Stimulated activated CD8-positive, alpha-beta memory T cell treated with anti-CD3 and anti-CD28 coated beads, Interleukin-4, amount 100 ng/mL, for 1 hour (primary cell): ENCODE measurements at places on chromosomes 3 and 15.

DNA sequence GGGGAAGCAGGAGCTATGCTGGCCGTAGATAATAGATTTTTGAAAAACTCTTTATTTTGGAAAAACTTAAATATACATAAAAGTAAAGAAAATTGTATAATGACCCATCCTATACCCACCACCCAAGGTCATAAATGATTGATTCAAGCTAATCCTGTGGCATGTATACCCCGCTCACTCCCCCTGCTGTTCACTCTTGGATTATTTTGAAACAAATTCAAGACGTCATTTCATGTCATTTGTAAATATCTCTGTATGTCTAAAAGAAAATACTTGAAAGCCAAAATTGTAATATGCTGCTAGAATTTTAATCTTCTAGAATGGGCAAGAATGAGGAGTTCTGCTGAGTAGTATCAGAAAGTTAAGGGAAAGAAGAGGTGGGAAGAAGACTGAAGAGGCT lies 241.7 kb downstream of the FEZF2 start:
- no peak for DNase-seq

GRCh38 chr3:173945806-173946205 lies 548.3 kb downstream of the NLGN1 start:
- no peak for DNase-seq

- no peak for DNase-seq
Measured at GRCh38 chr3:174340624-174341587, 518.2 kb upstream of the NAALADL2 start.

DNA sequence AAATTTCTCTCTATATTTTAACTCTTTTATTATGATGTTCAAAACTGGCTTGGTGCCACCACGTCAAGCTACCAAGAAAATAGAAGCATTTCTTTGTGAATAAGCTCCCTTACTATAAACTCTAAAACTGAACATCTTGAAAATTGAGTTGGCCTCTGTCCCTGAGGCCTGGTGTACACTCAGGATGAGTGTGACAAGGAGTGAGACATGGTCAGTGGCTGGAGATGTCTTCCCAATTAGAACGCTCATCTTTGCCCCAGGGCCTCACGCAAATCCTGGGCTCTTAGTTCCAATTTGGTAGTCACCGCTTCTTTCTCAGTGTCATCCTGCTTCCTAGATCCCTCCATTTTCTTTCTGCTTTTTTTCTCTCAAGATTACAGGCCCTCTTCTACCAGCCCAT lies 26.2 kb downstream of the SLC2A2 start:
- no peak for DNase-seq

DNA sequence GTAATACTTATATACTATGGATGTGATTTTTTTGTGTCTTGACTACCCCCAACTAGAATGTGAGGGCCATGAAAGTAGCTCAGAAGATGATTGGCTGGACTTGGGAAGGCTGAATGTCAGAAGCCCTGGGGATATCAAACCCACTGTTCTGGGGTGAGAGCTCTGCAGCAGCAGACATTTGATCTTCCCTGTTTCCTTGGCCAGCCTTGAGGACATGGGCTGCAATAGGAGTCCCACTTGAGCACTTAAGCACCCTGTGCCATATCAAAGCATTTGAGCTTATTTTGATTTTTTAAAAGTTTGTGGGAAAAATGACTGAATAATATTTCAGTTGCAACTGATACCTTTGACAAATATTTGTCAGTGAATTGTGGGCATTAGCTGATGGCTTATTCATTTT lies 21.7 kb downstream of the GTF2E1 start:
- no peak for DNase-seq

GRCh38 chr15:89015412-89016097 lies 72.7 kb upstream of the ABHD2 start:
- DNase-seq = no peak

GRCh38 chr3:128488991-128489673 lies 3.9 kb downstream of the GATA2 start:
- DNase-seq = no peak

- no peak for DNase-seq
Measured at GRCh38 chr3:118977671-118978392, 56.8 kb downstream of the IGSF11 start.

- no peak for DNase-seq
Measured at GRCh38 chr3:161602475-161602874, 105.9 kb downstream of the OTOL1 start.

DNA sequence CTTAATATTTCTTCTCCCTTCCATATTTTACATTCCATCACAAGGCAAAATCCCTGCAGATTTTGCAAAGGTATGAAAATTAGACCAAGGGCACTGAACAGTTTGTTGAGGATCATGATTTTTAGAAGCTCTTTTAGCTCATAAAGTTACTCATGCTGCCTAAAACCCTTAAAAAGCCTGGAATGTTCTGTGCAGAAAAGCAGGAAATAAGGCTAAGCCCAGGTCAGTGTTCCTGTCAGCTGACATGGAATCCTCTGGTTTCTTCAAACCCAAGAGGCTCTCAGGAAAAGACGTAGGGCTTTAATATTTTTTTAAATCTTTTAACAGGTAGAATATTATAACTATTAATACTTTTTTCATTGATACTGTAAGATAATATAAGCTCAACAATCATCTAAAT lies 8.2 kb downstream of the CBLB start:
- DNase-seq = no peak

DNA sequence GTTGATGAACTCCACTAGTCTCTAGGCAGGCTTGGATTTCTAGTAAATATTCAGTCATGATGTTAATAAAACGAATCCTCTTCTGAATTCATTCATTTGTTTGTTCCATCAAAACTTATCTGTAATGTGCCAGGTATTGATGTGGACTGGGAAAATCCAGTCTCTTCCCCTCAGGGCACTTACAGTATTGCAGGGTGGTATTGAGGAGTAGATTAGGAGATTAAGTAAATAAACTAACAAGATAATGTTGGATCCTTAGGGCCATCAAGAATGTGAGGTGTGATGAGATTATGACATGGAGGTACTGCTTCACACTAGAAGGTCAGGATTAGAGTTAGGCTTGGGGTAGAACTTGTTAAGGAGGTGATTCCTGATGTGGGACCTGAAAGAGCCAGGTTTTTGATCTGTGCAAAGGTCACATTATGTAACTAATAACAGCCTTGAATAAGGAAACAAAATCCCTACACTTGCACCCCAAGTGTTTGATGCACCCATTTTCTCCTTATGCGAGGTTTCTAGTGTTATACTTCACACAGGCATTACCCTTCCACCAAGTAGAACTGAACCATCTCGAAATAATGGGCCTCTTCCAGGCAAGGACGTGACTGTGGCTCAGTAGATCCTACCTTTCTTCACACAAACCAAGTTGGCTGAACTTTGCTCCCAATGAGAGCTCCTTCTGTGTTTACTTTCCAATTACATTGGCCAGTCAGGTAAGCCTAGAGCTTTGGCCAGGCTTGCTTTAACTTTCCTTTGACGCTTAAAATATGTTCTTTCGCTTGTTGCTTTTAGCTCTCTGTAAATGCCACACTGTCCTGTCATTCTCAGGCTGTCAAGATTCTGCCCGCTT lies 16.7 kb downstream of the MCTP2 start:
- DNase-seq = no peak

DNA sequence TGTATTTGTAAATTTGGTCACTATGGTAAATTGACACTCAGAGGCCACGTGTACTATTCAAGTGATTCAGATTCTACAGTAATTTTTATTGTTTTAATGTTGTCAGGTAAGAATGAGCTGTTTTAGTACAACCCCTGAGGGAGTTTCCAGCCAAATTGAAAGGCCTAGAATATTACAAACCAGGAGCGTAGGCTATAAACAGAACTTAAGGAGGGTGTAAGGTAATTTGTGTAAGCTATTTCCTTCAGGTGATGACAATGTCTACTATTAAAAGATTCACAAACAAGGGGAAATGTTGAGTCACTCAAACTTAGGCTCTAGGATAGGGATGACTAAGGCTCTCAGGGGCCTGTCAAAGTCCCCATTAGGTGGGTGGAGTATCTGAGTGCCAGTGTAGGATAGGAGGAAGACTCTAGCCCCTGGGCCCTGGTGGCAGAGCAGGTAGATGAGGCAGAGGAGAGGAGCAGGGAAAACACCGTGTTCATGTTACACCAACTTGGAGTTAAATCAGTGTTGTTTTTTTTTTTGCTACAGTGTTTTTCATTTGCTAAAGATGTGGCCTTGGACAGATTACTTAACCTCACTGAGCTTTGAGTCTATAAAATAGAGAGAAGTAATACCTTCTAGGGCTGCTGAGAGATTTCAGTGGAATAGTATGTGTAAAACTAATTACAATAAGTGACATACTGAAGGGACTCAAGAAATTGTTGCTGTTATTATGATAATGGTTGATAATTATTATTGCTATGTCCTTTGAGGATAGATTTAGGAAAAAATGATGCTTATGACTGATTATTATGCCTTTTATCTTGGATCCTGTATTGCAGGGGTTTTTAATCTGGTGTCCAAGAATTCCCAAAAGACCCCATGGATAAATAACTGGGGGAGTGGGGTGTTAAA lies 10.3 kb downstream of the TM4SF1 start:
- no peak for DNase-seq

DNA sequence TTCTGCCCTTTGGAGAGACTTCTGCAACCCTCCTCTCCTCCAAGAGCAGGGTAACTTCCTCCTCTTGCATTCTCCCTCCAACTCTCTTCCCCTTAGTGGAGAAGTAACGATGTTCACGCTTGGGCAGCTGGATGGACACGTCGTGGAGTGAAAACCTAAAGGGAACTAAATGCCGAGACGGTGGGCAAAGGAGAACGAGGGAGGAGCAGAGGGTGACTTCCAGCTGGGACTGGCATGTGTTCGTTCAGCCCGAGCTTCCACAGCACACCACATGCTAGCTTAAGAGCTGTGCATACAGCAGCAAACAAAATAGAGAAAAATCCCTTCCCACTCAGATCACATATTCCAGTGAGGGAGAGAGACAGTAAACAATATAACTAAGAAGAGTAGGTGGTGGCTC lies 179.8 kb downstream of the SLCO3A1 start:
- no peak for DNase-seq

DNA sequence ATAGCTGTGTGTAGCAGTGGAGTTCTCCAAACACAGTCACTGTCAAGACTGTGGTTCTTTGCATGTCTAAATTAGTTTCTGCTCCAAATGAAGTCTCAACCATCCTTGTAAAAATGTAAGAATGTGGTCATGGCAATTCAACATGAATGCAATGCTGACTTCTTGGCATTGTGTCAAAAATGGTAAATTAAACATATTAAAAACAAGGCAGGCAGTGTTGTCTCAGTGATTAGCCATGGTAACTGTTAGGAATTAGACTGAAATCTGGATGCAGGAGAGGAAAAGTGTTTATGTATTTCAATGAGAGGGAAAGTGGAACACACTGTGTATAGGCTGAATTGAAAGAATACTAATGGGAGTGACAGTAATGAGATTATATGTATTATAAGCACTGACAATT lies 597.2 kb downstream of the EDEM1 start:
- no peak for DNase-seq

DNA sequence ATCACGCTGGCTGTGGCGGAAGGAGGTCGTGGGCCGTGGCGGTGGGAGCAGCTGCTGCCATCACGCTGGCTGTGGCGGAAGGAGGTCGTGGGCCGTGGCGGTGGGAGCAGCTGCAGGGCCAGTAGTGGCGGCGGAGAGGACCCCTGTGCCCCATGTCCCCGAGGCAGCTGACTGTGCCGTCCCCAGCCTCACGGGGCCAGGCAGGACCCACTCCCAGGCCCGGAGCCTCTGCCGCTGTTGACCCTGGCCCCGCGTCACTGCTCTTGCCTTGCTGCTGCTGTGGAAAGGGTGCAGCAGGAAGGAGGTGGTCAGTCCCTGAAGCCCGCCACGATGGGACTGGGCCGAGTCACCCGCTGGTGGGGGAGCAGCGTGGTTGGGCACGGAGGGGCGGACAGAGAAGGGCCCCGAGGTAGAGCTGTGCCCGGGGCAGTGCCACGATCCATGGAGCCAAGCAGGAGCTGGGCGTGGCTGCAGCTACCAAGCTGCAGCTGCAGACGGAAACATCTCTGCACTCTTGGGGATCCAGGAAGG lies 71.2 kb downstream of the GLB1 start:
- DNase-seq = no peak

GRCh38 chr15:40843261-40843884 lies 475 bp upstream of the SPINT1 start:
- no peak for DNase-seq

DNA sequence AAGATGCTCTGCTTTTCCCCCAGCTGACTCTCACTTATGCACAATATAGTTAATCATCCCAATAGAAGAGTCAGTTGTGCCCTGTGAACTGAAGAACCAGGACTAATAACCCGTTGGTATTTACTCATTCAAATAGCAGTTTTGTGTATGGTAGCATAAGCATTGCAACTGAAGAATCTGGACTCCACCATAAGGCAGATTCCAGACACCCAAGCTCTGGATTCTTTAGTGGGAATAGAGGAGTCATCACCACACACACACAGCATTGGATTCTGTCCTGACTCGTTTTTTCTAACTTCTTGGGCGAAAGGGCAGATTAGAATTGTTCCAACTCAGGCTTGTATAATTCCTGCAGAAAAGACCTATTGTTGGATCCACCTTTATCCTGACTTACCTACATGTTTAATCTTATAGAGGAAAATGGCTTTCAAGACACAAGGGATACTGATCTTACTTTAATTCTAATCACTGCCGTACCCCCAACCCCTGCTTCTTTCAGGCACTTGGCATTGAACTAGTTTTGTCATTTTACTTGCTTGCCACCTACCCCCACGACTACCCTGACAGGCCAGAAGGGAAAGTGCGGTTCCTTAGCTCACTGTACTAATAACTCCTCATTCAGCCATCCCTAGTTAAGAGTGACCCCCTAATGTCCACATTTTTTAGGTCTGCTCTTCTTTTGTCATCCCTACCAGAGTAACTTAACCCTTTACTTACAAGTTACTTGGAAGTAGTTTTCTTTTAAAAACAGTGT lies 42.3 kb downstream of the NKIRAS1 start:
- no peak for DNase-seq

DNA sequence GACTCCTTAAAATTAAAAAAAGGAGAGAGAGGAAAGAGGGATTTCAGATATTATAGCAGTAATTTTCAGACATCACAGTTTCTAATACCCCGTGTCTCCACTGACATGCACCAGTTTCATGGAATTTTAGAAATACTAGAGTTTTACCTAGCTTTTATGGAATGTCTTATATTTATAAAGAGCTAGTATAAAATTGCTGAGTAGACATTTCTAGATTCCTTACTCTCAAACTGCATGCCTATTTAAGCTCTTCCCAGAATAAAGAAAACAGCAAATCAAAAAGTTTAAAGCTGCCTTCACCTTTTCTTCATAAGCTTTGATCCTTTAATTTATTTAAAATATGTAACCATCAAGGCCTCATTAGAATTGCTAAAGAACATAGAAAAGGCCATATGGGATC lies 247.4 kb upstream of the IL12A start:
- DNase-seq = no peak

DNA sequence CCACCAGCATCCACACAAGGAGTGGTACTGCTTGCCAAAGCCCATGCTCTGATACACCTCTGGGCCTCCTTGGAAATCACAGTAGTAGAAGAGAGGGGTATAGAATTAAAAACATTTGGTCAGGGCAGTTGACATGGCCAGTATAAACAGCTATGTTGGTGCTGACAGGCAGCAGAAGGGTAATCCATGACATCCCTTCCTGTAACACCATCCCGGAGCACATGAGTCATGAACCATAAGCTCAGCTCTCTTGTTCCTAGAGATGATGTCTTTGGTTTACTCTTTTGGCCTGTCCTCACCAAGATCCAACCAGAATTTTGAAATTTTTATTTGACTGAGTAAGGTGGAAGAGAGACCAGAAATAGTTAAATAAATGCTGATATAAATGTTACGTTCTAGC lies 132.6 kb upstream of the CTDSPL start:
- DNase-seq = no peak

GRCh38 chr3:63875510-63875909 lies 11.8 kb downstream of the ATXN7 start:
- no peak for DNase-seq

- DNase-seq = no peak
Measured at GRCh38 chr15:50135031-50135551, 16.1 kb upstream of the ATP8B4 start.
